Omental fat pad (tissue), 4 donors: ENCODE measurements at places on chromosomes 16 and 17. TPM values are rescaled to one million over a fixed set of nuclear protein-coding genes. Genes with fewer than 3 reads are reported as not detected.

- no peak for DNase-seq
Measured at GRCh38 chr16:80899809-80900592, 95.6 kb upstream of the CDYL2 start.

GRCh38 chr16:5412731-5413130 lies 315.1 kb upstream of the EEF2KMT start:
- peak; percentile 25 for DNase-seq

- no peak for DNase-seq
Measured at GRCh38 chr17:1484060-1484535, 8.4 kb downstream of the MYO1C start.

DNA sequence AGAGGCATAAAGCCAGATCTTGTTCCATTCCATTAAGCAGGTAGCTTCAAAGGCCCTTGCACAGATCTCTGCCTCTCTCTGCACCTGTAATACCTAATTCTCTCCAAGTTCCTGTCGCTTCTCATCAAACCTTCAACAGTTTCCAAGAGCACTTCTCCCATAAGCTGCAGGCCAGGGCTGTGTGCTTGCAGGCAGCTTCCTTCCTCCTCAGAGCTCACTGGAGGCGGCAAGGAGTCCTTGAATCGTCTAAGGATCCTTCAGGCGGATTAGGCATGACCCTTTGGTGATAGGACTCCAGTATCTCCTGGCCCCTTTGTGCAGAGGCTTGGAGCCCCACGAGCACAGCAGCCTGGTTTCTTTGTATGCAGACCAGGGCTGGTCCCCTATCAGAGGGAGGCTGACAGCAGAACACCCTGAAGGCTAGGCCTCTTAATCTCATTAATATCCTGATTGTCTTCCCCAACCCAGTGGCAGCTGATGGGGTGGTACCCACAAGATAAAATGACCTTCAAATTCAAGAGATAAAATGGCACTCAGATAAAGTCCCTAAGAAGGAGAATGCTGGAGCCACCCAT lies 19.8 kb downstream of the HNF1B start:
- DNase-seq = no peak

KRT33B gene
- not detected for total RNA-seq

GRCh38 chr17:80947200-80947940 lies 44.3 kb upstream of the CHMP6 start:
- no peak for DNase-seq

GRCh38 chr17:32903774-32904673 lies 23.9 kb upstream of the TMEM98 start:
- DNase-seq = no peak

DNA sequence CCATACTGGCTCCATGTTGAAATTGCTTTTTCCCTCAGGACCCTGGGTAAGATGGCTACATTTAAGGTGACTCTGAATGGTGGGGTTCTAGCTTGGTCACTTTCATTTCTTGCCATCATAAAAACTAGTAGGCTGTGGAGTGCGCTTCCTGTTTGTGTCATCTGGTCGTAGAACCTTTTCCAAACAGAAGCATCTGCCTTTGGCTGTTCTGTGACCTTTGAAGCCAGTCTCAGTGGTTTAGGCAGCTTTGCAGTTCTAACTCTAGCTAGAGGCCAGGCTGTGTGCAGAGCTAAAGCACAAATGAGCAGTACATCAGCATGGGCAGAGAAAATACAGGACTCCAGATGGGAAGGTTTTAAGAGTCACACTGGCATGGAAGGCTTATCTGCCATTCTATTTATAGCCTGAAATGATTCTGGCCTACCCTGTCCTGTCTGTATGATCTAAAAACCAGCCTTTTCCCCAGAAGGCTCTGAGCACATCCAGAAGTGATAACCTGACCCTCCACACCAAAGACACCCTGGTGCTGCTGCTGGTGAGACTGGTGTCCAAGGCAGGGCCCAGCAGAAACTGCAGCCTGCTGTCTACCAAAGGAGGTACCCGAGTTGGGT lies 8.6 kb downstream of the ESRP2 start:
- no peak for DNase-seq

DNA sequence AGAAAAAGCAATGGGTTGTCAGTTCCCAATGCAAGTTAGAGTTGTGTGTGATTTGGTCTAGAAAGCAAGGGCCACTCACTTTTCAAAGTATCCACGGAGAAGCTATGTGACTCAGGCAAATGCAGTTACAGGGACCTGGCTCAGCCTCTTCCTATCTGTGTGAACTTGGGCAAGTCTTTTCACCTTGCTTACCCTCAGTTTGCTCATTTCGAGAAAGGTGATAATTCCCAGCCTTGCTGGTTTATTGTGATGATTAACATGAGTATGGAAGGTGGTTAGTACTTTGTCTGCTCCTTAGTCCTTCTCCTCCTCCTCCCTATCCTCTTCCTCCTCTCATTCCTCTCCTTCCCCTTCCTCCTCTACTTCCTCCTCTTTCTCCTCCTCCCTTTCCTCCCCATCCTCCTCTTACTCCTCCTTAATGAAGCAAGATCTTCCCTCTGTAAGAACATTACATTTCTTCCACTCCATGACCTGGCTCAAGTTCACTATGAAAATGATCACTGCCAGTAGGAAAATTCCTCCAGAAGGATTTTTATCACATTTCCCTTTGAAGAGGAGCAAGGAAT lies 204.0 kb downstream of the GRIN2A start:
- DNase-seq = no peak

- DNase-seq = no peak
Measured at GRCh38 chr16:12303653-12304052, 327.1 kb downstream of the SNX29 start.

- no peak for DNase-seq
Measured at GRCh38 chr17:42247734-42248133, 28.5 kb downstream of the STAT5B start.

DNA sequence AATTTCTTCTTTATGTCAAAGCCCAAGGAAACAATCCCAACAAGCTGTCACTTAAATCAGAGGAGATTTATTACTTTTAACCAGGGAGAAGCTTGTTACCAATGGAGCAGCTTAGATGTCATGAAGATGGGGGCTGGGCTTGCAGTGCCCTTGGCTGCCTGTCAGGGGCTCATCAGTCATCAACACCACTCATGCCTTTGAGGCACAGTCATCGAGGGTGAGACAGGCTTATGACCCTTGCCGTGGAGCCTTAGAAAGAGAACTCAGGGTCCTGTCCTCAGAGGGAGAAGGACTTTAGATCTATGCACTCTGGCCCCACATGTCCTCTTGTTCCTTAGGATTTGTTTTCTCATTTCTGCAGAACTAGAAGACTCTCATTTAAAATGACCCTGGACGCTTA lies 318.3 kb downstream of the CBLN1 start:
- DNase-seq = no peak

DNA sequence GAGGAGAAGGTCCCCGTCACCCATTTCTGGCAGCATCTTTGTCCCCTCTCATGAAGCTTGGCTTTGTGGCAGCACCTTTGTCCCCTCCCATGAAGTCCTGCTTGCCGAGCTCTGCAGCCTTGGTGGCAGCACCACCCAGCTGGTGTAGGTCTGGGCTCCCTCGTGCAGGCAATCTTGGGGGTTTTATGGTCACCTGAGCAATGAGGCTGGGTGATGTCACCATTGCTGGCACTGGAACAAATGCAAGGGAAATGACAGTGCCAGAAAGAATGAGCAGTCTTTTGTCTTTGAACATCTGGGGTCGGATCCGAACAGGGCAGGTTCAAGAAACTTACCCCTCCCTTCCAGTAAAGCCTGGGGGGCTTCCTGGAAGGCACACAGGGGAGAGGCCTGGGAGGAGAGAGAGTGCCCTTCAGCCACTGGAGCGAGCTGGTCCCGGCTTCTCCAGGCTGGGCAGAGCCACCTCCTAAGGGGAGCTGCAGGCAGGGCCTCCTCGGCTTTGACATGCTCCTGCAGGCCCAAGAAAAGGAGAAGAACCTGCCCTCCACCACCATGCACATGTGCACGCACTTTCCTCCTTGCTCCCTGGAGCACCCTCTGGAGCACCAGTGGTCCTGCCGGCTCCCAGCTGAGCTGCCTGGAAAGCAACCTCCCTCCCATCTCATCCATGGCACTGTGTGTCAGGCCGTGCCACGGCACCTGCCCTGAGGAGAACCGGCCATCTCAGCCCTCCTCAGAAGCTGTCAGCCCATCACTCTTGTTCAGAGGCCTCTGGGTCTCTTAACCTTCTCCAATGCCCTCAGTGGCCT lies 16.0 kb downstream of the BTBD17 start:
- no peak for DNase-seq

HOXB4 gene
- 4.3 TPM for total RNA-seq

DNA sequence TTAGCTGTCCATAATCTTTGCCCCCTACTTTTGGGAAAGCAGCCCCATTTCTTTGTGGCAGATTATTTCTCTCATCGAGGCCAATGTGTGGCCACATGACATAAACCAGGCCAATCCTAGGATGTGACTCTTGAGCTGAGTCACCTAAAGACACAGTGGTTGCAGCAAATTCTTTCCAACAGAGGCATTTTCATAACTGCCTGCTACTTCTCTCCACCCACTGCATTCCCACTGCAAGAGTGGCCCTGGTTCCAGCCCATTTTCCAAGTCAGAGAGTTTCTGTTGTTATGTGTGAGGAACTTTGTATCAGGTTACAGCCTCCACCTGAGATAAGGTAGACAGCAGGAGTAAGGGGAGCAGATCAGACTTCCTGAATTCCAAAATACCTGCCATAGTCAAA lies 195.2 kb downstream of the RGS9 start:
- no peak for DNase-seq

DNA sequence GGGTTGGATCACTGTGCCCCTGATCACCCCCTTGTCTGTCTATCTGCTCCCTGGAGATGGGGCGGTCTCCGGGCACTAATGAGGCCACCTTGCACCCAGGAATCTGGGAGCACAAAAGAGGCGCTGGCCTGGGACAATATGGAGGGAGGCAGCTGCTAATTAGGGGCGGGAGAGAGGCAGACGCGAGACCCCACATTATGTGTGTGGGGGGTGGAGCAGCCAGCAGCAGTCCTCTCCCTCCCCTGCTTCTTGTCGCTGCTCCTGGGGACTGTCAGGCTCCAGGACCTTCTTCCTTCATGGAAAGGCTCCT lies 324 bp upstream of the HCRT start:
- DNase-seq = no peak

DNA sequence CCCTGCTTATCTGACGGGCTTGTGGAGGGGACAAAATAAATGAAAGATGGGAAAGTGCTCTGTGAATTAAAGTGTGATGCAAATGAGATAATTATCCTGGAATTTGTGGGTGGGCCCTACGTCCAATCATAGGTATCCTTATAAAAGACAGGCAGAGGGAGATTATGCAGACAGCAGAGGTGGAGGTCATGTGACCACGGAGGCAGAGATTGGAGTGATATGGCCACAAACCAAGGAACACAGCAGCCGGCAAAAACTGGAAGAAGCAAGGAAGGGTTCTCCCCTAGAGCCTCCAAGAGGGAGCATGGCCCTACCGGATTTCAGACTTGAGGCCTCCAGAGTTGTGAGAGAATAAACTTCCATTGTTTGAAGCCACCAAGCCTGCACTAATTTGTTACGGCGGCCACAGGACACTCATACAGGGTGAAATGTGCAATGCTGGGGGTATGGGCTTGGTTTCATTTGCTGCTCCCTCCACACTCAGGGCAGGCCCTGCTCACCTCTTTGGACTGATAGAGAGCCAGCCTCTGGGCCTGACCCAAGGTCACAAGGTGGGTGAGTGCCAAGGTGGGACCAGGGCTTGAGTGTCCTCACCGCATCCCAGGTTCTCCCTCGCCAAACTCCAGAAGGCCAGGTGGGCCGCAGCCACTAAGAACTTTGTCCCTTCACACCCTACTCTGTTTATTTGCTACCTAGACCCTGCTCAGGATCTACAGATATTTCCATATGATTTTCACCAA lies 149.6 kb upstream of the TNRC6C start:
- DNase-seq = no peak

THOC6 gene
- total RNA-seq = 33.9 TPM

GRCh38 chr17:68054296-68054900 lies 18.9 kb downstream of the KPNA2 start:
- DNase-seq = no peak

GRCh38 chr17:80822700-80823410 lies 168.8 kb upstream of the CHMP6 start:
- no peak for DNase-seq

DNA sequence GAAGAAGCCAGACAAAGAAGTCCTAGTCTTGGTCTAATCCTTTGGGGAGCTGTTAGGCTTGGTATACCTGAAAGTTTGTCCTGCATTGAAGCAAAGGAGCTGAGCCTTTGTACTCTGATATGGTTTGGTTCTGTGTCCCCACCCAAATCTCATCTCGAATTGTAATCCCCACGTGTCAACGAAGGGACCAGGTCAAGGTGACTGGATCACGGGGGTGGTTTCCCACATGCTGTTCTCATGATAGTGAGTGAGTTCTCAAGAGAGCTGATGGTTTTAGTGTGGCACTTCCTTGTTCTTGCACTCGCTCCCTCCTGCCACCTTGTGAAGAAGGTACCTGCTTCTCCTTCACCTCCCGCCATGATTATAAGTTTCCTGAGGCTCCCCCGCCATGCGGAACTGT lies 33.6 kb downstream of the FAM20A start:
- no peak for DNase-seq

AXIN1 gene
- total RNA-seq = 19.6 TPM

TAC4 gene
- not detected for total RNA-seq

TBC1D3K gene
- not detected for total RNA-seq

DNA sequence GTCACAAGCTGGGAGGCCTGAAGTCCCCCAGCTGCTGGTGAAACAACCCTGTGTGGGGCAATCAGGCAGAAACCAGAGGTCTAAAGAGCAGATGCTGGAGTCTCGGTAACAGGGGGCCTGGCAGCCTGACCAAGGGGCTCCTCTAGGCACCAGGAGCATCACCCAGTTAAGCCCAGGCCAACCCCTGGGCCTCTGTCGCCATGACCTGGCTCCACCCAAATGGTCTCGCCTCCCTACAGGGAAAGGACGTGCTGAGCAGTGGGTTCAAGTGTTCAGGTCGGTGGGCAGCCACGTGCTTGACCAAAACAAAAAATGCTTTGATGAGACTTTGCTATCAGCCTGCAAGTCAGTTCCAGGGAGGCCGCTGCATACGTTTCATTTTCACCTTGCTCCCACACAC lies 240.3 kb downstream of the ZNF423 start:
- DNase-seq = no peak

DNA sequence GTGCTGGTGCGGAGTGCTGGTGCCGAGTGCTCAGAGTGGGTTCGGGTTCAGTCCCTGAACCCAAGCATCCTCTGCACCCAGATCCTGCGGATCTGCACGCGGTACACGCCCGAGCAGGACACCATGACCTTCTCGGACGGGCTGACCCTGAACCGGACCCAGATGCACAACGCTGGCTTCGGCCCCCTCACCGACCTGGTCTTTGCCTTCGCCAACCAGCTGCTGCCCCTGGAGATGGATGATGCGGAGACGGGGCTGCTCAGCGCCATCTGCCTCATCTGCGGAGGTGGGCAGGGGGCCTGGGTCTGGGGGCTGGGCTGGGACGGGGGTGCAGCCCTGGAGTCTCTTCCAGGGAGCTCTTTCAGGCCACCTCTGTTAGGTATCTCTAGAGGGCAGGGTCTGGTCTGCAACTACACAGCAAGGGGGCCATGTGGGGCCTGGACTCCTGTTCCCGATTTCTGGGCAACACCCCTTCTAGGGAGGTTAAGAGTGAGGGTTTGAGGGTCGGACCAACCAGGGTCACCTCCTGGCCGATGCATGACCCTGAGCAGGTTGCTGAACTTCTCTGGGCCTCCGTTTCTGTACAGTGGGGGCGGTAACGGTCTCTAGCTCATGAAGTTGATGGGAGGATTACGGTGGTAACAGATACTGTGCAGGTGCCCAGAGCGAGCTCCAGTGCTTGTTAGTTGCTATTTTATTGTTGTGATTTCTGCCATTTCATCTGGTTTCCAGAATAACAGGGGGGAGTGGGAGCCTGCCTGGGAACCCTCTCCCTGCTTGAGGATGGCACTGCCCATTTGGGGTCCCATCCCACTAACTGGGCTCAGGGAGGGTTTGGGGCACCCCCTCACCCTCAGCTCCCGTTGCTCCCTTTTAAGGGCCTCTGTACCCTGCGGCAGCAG lies 10.1 kb downstream of the GJD3 start:
- DNase-seq = no peak
